Cortex of kidney (tissue), 1 donor: ENCODE measurements at places on chromosomes 2 and 18.

DNA sequence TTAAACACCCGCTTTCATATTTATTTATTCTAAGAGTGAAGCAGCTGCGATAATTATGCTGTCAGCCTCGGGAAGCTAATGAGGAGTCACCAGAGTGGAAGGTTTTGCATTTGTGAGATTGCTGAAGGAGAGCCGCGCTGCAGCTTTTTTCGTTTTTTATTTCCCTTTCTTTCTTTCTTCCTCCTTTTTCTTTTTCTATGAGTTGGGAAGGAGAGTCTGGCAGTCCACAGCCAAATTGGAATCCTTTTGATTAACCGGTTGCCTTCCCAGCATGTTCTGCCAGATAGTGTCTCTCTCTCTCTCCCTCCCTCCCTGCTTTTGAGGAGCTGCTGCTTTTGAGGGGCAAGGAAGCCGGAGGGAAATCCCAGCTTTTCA is 82.1 kb downstream of the CDK15 start:
- no peak for DNase-seq

GRCh38 chr2:134011936-134012586 is 241.8 kb upstream of the MGAT5 start:
- no peak for DNase-seq

GRCh38 chr2:53104263-53104662 is 663.3 kb upstream of the CHAC2 start:
- DNase-seq, result no peak

- DNase-seq, result no peak
These were observed 147.4 kb upstream of the PGAP1 start for GRCh38 chr2:197073701-197074433.

GRCh38 chr2:63680455-63680854 is 91.7 kb downstream of the MDH1 start:
- no peak for DNase-seq

DNA sequence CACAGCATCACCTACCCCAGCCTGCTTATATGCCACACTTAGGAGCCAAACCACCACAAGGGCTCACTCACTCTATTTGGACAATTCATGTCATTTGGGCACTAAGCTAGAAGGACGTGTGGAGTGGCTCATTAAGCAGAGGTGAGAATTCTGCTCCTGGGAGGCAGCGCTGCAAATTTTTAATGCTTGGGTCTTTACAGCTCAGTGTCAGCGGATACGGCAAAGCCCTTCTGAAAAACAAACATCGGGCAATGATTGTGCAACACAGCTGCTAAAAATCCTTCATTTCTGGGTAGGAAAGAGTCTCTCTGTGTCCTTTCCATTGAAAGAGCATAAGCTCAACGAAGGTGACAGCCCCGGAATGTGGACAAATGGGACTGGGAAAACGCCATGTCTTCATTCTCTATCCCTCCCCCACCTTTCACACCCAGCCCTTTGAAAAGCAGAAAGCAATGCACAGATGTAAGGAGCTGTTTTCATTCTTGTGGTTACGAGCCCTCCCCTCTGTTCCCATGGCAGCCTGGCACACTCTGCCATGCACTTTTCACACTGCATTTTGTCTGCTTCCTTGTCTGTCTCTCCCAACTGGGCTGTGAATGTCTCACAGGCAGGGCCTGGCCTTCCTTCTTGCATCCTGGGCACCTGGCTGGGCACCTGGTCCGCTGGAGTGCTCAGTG is 16.0 kb downstream of the TMEM177 start:
- no peak for DNase-seq
